ENCODE measurements at places on chromosomes 16 and 17.

- no peak for DNase-seq
Measured at GRCh38 chr17:35238821-35239220, 4.1 kb upstream of the SLFN5 start.

DNA sequence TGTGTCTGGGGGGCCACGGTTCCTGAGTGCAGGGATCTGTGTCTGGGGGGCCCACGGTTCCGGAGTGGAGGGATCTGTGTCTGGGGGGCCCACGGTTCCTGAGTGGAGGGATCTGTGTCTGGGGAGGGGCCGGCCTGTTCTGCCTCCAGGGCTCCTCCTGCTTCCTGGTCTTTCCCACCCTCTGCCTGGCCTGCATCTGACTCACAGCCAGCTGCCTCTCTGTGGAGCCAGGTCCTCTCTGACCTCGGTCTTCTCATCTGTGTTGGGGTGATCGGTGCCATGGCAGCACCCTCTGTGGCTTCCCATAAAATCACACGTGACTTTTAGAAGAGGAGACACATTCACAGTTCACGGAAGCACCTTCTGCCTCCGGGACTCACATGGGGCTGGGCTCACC, 50.3 kb downstream of the ZFPM1 start:
- DNase-seq: no peak

DNA sequence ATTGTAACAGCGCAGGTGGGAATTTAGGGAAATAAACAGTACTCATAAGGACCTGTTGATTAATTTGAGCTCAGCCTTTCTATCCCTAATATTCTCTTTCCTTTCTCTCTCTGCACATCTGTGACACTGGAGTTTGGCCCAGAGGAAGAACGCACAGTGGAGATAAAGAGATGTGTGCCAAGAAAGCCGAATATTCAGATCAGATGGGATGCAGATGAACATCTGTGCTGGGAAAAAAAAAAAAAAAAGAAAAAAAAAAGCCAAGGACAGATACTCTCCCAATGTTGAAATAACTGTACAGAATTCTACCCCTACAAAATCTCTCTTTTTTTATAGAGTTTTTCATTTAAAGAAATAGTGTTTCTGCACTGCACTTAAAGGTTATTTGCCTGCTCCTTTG, 485.4 kb downstream of the KCNJ2 start:
- no peak for DNase-seq

DNA sequence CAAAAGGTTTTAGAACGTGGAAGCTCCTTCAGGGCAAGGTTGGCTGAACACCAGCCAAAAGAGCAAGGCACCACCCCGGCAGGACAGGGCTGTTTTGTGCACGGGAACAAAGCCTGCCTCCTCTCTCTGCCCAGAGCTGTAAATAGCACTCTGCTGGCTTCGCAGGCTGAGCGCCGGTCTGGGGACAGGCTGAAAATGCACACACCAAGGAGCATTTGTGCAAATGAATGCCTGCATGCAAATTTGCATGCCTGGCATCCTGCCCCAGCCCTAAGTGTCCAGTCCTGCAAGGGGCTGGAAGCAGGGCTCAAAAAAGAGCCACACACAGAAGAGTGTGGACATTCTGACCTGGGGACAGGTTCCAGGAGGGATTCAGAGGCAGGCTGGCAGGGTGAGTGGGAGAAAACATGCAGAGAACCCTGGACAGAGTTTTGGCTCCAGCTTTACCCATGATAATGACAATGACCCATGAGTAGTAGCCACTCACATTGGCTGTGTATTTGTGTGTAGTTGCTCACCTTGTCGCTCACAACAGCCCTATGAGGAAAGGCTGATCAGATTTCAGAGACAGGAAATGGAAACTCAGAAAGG, 11.7 kb downstream of the ABAT start:
- no peak for DNase-seq

GRCh38 chr16:80120899-80121521, 419.8 kb upstream of the DYNLRB2 start:
- DNase-seq: no peak

DNA sequence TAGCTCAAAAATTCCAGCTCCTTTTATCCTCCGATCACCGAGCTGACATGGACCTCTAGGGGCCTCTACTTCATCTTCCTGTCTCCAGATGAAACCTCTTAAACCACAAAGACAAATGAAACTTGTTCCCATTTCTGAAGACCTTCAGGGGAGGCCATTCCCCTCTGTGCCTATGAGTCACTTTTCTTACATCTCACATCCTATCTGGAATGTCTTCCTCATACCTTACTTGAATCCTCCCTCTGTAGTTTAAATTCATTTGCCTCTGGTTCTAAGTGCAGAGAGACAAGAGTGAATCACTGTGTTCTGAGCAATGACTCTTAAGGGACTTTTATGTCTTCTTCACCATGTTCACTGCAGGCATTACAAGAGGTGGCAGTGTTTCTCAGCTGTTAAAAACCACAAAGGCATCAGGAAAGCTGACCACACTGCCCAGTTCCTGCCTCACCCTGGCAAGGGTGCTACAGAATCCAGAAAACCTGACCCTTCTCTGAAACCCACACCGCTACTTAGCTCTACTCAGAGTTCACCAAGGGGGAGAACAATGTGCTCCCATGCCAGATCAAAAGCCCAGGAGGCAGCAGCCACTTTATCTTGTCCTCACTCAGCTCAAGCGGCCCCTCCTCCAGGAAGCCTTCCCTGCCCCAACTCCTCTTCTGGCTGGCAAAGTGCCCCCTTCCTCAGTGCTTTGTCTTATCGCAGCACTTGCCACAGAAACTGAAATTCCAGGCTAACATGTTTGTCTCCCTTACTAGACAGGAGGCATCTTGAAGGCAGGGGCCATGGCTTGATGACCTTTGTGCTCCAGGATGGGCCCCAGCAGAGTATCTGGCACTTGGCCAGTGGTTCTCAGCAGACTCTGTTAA, 6.4 kb downstream of the CUEDC1 start:
- DNase-seq: peak; percentile 84

DNA sequence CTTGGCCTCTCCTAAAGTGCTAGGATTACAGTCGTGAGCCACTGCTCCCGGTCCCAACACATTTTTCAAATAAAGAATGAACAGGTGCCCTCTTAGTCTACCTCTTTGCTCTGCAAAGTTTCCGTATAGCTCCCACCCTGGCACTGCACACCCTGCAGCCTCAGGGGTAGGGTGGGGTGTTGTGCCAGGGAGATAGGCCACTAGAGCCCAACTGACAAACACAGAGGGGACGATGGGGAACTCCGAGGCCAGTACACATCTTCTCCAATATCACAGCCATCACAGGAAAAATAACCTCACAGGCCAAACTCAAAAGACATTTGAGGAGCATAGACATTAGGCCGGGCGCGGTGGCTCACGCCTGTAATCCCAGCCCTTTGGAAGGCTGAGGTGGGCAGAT, 2.7 kb upstream of the SLC12A4 start:
- no peak for DNase-seq

GRCh38 chr17:80890921-80891396, 100.7 kb upstream of the CHMP6 start:
- DNase-seq: no peak

GRCh38 chr17:28744972-28745785, 1.4 kb downstream of the TRAF4 start:
- DNase-seq: peak; percentile 16

- DNase-seq: no peak
Measured at GRCh38 chr16:11618107-11618717, 31.5 kb upstream of the LITAF start.

DNA sequence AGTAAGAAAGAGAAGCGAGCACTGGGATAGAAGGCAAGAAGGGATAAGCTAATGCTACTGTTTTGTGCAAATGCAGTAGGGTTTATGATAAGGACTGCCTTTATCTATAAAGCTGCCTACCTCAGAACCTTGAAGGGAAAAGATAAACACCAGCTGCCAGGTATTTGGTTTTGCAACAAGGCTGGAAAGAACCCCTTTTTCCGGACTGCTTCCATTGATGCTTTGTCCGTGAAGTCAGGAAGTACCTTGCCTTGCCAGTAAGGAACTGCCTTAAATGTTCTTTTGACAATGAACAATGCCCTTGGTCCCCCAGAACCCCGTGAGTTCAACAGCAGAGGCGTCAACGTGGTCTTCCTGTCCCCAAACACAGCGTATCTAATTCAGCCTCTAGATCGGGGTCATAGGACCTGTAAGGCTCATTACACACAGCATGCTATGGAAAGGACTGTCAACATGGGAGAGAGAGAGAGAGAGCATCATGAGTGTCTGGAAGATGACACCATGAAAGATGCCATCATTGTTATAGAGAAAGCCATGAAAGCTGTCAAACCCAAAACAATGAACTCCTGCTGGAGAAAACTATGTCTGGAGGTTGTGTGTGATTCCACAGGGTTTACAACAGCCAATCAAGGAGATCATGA, 113.4 kb downstream of the ANKRD11 start:
- DNase-seq: no peak

DNA sequence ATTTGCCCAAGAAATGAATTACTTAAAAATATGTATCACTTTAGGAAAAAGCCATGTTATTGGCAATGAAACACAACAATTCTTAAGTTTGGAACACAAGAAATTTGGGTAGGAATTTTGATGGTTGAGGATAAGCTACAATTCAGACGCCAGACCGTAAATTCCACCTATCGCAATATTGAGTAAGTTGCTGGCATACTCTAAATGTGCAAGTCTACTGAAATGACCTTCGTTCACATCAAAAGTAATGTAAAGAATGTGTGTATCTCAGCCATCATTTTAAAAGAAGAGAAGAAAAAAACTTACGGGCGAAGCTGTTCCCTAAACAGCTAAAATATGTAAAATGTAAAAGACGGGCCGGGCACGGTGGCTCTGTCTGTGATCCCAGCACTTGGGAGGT, 33.4 kb downstream of the UBE2G1 start:
- no peak for DNase-seq

DNA sequence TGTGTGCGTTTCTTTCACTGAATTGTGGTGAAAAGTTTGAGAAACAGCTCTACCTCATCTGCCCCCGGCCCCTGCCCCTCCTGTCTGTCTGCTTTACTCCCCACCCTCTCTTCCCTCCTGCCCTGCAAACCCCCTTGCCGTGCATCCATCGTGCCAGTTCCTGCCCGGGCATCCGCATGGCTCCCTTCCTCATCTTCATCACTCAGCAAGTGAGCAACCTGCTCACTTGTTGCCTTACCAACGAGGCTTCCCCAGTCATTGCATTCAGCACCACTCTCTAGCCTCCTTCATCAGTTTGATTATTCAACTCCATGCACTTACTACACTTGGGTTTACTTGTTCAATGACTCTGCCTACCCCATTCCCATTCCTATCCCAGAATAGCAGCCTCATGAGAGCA, 34.8 kb upstream of the SDK2 start:
- no peak for DNase-seq

- DNase-seq: no peak
Measured at GRCh38 chr17:67021743-67022450, 22.5 kb upstream of the CACNG1 start.

GRCh38 chr17:59641799-59642484, 22.2 kb downstream of the CLTC start:
- DNase-seq: peak; percentile 39

DNA sequence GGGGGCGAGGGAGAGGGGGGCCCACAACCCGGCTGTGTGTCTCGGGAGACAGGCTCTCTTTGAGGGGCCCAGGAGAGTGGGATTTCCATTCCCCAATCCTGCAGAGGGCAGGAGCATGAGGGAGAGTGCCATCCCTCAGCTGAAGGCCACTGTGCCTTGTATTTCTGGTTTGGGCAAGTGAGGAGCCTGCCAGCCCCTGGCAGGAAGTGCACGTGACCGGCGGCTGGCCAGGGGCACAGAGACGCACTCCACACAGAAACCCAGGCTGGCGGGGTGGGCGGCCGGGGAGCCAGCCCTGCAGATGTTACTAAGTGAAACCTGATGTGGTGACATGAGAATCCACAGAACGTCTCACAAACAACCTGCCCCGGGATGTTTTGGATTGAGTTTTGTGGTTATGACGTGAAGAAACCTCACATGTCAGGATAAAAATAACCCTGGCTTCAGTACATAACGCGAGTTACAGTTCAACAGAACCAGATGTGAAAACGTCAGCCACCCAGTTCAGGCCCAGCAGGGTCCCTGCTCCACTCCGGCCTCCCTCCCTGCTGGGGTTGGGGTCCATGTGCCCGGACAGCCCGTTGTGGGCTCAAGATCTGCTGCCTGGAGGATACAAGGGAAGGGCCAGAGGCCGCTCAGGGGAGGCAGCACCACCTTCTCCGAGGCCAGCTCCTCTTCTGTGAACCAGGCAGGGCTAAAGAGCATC, 51.7 kb upstream of the MTSS2 start:
- peak; percentile 8 for DNase-seq

DNA sequence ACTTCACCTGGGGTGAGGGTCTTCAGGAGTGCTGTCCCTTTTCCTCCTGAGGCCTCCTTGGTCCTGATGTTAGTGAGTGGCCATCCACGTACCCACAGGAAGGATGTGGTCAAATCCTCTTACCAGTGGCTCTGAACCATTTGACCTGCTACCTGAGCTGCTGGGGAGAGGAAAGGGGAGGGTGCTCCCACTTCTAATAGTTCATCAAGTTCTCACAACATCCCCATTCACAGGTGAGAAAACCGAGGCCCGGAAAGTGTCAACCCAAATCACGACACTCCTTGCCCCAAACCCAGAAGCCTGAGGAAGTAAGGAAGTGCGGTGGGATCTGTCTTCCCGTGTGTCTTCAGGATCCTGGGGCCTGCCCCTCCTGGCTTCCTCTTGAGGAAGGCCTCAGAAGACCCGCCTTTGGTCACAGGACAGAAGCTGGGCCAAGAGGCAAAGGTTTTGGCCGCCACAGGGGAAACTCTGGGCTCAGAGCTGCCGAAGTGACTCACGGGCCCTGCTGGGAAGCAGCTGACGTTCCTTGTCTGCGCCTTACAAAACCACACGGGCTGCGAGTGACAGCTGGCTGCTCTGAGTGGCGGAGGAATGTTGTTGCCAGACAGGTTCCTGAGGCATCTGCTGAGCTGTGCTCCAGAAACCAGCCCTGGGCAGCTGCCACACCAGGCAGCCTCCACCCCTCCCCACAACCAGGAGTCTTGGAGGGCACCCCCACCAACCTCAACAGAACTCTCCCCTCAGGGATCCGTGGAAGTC, 13.9 kb upstream of the KIFC3 start:
- DNase-seq: peak; percentile 96

DNA sequence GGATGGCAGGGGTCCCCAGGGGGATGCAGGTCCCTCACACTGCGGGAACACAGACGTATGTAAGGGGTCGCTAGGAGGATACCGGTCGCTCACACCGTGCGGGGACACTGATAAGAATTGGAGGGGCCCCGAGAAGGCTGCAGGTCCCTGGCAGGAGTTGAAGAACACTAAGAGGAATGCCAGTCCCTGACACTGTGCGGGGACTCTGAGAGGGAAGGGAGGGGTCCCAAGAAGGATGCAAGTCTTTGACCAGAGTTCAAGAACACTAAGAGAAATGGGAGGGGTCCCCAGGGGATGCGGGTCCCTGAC, 510 bp downstream of the ERCC4 start:
- DNase-seq: no peak

- no peak for DNase-seq
Measured at GRCh38 chr16:47734987-47735594, 274.0 kb downstream of the PHKB start.

- DNase-seq: no peak
Measured at GRCh38 chr16:68149596-68149995, 64.4 kb downstream of the NFATC3 start.
